Activated CD4-positive, CD25-positive, alpha-beta regulatory T cell treated with anti-CD3 and anti-CD28 coated beads, Interleukin-2, amount 50 U/mL, for 24 hours (primary cell): ENCODE measurements at places on chromosomes 4 and X.

- no peak for ATAC-seq
Measured at GRCh38 chr4:95267081-95267480, 281.7 kb downstream of the UNC5C start.

- ATAC-seq = no peak
Measured at GRCh38 chr4:72314869-72315268, 254.2 kb downstream of the ADAMTS3 start.

GRCh38 chrX:48864210-48864609 is 28.8 kb upstream of the PCSK1N start:
- no peak for ATAC-seq

DNA sequence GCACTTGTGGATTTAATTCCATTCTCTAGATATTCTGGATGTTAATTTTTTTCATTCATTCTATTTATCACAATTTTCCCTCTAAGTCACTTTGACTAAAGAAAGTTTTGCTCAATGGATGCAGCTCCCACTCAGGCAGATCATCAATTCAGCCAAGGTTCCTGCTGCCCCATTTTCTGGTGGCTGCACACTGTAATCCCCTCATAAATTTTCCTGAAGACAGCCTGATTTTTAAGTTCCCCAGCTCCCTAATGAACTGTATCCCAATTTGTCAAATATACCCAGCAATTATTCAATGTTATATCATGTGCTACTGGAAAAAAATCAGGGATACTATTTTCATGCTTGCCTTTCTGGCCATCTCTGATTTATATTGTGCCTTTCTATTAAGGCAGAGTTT is 61.2 kb downstream of the SCD5 start:
- no peak for ATAC-seq

- ATAC-seq = no peak
Measured at GRCh38 chr4:64824591-64824990, 415.3 kb upstream of the TECRL start.

DNA sequence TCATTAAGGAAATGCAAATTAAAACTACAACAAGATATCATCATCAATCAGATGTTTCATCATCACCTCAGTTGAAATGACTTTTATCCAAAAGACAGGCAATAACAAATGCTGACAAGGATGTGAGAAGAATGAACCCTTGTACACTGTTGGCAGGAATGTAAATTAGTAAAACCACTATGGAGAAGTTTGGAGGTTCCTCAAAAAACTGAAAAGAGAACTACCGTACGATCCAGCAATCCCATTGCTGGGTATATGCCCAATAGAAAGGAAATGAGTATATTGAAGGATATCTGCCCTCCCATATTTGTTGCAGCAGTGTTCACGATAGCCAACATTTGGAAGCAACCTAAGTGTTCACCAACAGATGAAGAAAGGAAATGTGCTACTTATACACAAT is 50.6 kb upstream of the STARD8 start:
- ATAC-seq = no peak

- no peak for ATAC-seq
Measured at GRCh38 chr4:55345054-55345453, 988 bp upstream of the SRD5A3 start.

GRCh38 chr4:71113294-71113693 is 119.8 kb downstream of the DCK start:
- no peak for ATAC-seq
